ENCODE measurements at places on chromosomes 1 and 21.

GRCh38 chr1:151147132-151147503, 687 bp upstream of the SEMA6C start:
- no peak for DNase-seq

GRCh38 chr1:160374306-160375110, 7.6 kb downstream of the NHLH1 start:
- no peak for DNase-seq

GRCh38 chr1:18191481-18192155, 84.0 kb downstream of the IGSF21 start:
- DNase-seq: no peak

DNA sequence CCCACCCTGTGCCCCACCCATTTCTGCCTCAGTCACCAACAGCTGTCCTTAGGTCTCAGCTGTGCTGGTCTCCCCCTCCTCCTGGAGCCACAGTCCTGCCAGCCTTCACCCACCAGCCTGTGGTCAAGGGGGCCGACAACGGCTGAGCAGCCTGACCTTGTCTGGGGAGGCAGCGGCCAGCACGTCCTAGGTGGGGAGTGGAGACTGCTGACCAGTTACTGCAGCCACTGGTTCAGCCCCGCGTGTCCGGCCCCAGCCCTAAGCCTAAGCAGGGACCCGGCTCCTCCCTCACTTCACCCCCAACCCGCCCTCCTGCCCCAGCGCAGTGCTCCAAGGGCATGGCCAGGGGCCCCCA, 79.2 kb downstream of the MORN1 start:
- DNase-seq: no peak

- no peak for DNase-seq
Measured at GRCh38 chr21:45305836-45306235, 18.1 kb upstream of the POFUT2 start.

Measured in fibroblast of skin of left biceps (primary cell).